ENCODE measurements at places on chromosomes 6 and 20.
A peak's percentile ranks its signal among the peaks of the same experiment; 100 is the strongest.

- DNase-seq = no peak
Measured at GRCh38 chr20:24111858-24112257, 123.3 kb upstream of the GGTLC1 start.

DNA sequence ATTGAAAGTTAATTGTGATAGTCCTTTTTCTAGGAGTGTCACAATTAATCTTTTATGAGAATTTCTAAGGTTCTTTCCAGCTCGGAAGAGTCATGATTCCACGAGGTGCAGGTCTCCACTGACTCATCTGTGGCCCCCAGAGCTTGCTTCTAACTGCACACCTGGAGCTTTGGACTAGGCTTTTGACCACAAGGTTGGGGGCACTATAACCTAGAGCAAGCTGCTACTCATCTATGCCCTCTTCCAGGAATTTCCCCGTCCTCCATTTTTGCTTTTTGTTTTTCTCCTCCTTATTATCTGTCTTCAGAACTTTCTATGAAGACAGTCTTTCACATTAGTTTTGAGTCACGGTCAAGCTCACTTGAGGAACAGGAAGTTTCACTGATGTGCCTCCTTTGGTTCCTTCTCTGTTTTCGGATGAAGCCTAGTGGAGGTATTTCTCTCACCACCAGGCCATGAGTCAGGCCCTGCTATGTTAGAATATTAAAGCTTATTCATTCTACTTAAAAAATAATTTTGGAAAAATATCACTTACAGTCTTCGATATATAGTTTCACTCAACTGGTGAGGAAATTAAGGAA is 119.2 kb upstream of the INSM1 start:
- DNase-seq = no peak

DNA sequence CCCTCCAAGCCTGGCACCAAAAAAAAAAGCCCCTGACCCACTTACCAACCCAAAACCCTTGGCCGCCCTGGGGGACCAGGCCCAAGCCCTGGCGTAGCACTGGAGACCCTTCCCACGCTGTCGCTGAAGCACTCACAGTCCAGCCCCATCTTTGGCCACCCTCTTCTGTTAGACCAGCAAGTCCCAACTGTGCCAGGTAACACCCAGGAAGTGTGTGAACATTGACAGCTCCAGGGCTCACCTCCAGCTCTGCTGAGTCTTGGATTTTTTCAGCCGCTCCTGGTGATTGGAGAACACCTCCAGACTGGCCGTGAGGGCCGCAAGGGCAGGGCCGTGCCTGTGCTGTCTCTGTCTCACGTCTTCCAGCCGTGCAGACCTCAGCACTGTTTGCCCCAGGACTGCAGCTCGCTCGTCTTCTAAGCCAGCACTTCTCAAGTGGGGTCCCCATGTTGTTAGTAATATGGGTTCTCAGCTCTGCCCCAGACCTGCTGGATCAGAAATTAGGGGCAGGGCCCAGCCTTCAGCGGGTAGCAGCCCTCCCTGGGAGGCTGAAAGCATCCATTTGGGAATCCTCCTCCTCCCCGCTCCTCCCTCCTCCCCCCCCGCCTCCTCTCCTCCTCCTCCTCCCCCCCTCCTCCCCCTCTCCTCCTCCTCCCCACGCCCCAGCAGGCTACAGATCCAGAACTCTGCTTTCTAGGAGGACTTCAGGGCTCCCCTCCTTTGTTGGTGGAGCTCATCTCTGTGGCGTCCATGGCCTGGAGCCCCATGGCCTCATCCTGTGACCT is 18.1 kb downstream of the NPEPL1 start:
- peak; percentile 5 for DNase-seq

GRCh38 chr20:42095221-42095620 is 477.0 kb upstream of the CHD6 start:
- no peak for DNase-seq

DNA sequence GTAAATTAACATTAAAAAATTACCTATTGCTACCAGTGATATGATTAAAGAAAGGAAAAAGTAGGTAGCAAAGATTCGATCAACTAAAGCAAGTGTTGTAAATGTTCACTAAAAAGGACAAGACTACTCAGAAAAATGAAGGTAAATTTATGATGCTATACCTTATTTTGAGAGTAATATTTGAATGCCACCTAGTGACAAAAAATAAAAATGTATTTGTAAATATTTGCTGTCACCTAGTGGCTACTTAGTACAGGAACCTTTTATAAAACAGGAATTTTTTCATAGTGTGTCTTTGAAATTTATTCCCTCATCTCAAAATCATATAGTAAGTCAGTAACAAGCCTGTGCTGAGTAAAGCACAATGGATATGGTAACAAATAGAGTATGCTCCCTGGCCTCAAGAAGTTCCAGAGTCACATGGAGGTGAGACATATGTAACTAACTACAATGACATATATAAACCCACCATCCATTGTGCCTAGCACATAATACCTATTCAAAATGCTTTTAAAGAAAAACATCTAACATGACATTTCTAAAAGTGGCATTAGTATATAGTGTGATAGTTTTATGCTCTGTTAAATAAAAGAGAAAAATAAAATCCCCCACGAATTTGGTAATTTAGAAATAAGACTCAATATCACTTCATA is 193.1 kb upstream of the SIM1 start:
- DNase-seq = no peak

GRCh38 chr20:62658593-62659178 is 16.4 kb downstream of the SLCO4A1 start:
- no peak for DNase-seq

DNA sequence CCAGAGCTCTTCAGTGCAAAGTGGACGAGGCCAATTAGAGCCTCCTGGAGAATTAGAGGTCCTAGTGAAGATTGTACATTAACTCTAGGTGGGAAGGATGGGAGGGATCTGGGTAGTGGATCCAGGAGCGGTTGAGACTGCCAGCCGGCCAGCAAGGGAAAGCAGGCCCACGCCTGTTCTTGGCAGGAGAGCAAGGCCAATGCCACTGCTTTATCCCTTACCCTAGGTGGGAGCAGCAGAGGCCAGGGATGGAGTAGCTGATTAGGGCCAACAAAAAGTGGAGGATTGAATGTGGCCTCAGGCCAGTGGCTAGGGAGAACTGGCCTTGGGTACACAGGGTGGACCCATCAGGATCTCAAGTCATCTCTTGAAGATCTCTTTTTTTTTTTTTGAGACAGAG is 3.7 kb downstream of the ITPR3 start:
- no peak for DNase-seq

DNA sequence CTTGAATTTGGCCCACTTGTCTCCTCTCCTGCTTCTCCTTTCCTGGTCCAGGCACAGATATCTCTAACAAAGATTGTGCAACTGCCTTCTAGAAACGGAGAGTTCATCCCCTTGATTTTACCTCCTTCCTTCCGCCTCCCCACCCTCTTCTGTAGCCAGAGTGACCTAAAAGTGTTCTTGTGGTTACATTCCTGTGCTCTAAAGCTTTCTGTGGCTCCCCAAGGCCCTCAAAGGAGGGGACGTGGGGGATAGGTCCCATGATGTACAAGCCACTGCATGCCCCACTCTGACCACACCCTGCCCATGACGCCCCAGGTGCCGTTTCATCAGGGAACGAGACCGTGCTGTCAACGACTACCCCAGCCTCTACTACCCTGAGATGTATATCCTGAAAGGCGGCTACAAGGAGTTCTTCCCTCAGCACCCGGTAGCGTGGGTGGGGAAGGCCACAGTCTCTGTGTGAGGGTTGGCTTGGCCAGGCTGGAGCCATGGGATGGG is 8.2 kb downstream of the CDC25B start:
- no peak for DNase-seq

DNA sequence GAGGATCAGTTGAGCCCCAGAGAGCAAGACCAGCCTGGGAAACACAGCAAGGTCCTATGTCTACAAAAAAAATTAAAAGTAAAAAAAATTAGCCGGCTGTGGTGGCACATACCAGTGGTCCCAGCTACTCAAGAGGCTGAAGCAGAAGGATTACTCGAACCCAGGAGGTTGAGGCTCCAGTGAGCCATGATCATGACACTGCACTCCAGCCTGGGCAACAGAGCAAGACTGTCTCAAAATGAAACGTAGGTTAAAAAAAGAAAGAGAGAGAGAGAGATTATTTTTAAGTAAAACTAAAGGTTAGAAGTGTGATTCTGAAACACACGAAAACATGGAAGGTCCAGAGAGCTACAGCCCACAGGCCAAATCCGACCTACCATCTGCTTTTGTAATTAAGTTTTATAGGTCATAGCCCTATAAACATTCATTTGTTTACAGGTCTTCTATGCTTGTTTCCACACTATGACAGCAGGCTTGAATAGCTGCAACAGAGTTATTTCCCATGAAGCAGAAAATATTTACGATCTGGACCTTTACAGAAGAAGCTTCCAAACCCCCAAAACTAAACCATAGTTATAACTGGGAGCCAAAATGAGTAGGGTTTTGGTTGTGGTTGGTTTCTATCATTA is 279.7 kb downstream of the GMDS start:
- DNase-seq = no peak

GRCh38 chr20:31569163-31570020 is 35.7 kb upstream of the ID1 start:
- peak; percentile 50 for DNase-seq

DNA sequence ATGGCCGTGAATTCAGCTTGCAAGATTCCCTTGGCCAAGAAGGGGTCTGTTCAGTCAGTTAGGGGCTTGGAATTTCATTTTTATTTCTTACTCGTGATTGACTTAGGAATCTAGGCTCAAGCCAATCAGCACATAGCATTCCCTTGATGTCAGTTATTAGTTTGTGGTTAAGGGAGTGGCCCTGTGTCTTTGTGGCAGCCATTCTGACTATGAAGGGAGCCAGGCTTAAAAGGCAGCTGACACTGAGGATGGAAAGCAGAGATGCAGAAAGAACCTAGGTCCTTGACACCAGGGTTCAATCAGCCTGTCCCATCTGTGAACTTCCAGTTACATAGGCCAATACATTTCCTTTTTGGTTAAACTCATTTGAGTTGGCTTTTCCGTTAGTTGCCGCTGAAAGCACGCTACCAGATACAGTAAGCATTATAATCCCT is 48.1 kb downstream of the MCUR1 start:
- DNase-seq = peak; percentile 70

- DNase-seq = no peak
Measured at GRCh38 chr6:49528571-49528970, 21.9 kb upstream of the C6orf141 start.

- DNase-seq = peak; percentile 63
Measured at GRCh38 chr20:60062431-60063047, 104.3 kb downstream of the CDH26 start.
